CD8-positive, alpha-beta memory T cell (primary cell): ENCODE measurements at places on chromosomes 5 and 9.

GRCh38 chr5:38237681-38238080 lies 20.7 kb upstream of the EGFLAM start:
- DNase-seq = no peak

DNA sequence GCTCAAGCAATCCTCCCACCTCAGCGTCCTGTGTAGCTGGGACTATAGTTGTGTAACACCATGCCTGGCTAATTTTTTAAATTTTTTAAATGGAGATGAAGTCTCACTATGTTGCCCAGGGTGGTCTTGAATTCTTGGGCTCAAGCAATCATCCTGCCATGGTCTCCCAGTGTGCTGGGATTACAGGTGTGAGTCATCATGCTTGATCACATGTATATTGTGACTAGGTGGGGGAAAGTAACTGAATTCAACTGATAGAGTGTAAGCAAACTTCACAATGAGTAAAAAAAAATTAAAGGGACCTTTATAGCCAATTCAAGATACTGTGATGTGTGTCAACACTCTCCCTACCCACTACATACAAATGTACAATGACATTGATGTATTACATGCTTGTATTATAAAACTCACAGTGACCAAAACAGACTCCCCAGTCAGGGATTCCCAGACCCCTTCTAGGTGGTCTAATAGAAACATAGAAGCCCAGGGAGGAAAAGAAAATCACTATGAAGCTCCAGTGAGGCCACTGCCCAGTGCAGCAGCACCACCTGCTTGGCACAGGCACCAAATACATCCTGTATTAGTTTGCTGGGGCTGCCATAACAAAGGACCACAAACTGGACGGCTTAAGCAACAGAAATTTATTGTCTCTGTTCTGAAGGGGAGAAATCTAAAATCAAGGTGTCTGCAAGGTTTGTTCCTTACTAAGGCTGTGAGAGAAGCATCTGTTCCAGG lies 8.8 kb downstream of the PLGRKT start:
- no peak for DNase-seq

- DNase-seq = no peak
Observed at GRCh38 chr9:121055642-121056143, 5.6 kb upstream of the C5 start.

- DNase-seq = no peak
Observed at GRCh38 chr5:127744241-127744640, 41.0 kb downstream of the CCDC192 start.

GRCh38 chr9:92729735-92730155 lies 34.9 kb downstream of the BICD2 start:
- peak; percentile 8 for DNase-seq

GRCh38 chr5:129438322-129438721 lies 21.8 kb upstream of the ADAMTS19 start:
- no peak for DNase-seq

GRCh38 chr9:112338561-112338960 lies 5.1 kb upstream of the PTBP3 start:
- DNase-seq = no peak

- DNase-seq = no peak
Observed at GRCh38 chr5:16418471-16418922, 47.1 kb downstream of the ZNF622 start.

- DNase-seq = no peak
Observed at GRCh38 chr9:38332625-38333024, 59.9 kb upstream of the ALDH1B1 start.

GRCh38 chr5:107184871-107185270 lies 485.9 kb downstream of the EFNA5 start:
- DNase-seq = no peak

DNA sequence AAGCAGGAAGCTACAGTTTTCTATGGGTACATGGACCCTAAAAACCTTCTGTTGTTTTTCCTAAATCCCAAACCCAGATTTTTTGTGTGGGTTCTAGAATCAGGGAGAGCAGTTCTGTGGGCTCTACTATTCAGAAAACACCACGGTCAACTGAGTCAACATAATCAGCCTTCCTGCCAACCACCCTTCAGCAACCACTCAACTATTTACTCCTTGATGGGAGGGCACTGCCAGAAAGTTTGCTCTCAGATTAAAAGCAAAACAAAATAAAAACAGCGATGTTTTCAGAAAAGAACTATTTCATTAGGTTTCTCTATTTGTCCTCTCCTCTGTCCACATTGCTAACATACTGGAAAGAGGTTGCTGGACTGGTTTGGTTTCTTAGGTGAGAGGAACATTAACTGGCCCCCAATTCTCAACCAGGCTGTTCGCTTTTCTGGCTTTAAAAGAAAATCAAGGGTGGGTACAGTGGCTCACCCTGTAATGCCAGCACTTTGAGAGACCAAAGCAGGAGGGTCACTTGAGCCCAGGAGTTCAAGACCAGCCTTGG lies 72.3 kb downstream of the GCNT1 start:
- DNase-seq = no peak

DNA sequence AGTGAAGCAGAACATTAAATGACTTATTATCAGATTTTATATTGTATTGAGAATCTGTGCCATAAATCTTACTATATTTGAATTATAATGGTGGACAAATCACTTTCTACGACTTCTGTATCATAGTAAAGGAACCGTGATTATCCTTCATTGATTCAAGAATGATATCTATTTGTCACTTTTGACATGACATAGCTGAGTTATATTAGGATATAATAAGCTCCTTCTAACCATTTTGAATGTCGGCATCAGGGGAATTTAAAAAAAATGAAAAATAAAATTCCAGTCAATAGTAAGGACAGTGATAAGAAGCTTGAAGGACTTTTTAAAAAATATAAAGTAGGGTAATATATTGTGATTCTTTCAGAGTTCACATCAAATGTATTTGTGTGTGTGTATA lies 338.9 kb upstream of the ACO1 start:
- DNase-seq = no peak

- no peak for DNase-seq
Observed at GRCh38 chr5:170283296-170283695, 14.3 kb downstream of the LCP2 start.

GRCh38 chr5:178278358-178279023 lies 45.9 kb upstream of the PHYKPL start:
- DNase-seq = no peak

DNA sequence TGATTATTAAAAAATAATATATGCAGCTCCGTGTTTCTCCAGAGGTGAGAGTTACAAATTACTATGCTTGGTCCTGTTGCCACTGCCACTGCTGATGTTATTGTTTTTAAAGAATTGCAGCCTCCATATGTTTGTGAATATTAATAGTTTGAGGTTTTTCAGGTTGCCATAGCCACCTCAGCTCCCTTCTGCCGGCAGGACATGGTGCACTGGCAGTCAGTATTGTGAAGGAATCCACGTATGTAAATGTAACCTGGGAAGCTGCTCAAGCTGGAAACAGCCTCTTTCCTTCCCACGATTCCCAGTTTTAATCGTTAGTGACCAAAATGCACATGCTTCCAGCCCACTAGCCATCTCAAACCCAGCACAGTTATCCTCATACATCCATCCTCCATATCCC lies 184.4 kb upstream of the CCNG1 start:
- no peak for DNase-seq

GRCh38 chr9:121369595-121370265 lies at the start of gene STOM:
Gene STOM (minus strand): TSS chr9:121370250. CDS start chr9:121370187, 63 bp downstream.
- peak; percentile 88 for DNase-seq

GRCh38 chr5:59532979-59533729 lies 360.4 kb downstream of the PDE4D start:
- no peak for DNase-seq

DNA sequence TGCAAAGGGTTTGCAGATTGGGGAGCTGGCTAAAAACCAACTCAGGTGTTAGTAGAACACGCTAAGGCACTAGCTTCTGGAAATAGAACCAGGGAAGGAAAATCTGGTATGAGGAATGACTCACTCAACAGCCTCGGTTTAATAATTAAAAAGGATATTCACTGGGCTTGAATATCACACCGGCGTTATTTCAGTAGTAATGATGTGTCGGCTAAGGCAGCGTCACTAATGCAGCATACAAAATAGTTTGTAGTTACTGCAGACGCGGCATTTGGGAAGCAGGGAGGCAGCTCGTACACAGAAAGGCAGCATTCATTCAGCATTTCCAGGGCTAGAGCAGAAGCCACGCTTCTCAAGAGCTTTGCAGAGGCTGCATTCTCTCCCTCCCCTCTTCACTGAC lies 1.7 kb downstream of the ADRA1B start:
- no peak for DNase-seq

DNA sequence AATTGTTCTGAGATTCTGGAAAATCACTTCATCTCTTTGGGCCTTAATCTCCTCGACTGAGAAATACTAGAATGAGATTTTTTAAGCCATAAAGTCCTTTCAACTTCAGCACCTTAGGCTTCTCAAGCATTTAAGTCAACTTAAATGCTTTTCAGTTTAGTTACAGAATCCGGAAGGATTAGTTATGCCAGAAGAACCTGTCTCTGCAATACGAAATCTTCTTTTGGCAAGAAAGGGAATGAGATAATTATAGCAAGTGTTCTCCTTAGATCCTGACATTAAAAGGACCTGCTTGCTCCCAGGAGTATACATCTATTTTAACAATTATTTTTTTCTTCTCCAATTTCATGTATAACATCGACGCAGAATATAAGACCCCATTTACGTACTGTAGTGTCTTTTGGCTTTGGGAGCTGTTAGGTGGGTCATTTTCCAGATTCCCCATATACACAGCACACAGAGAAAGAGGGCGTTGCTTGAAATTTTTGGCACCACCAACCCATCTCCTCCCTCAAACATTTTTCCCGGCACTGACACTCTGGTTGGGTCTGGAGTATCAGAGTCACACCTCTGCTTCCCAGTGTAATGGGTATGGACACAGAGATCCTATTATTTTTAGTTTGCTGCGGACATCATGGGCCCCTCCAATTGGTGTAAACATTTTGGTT lies 43.6 kb upstream of the CLINT1 start:
- DNase-seq = no peak

DNA sequence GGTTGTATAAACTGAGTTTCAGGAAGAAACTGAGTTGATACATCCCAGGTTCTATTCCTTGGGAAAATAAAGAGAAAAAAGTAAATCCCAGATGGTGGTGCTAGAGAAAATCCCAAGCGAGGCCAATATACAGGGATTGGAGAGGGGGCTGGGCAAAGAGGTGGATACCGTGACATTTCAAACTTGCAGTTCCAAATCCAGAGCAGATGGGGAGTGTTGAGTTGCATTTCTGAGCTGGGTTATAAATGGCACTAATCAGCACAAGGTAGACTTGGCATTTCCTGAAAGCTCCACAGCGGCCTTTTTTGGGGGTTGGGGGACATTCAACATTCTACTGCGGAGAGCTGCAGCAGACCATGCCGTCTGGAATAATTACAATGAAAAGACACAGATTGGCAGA lies 224.4 kb downstream of the NXNL2 start:
- DNase-seq = no peak

- DNase-seq = no peak
Observed at GRCh38 chr5:122877518-122877917, 32.1 kb downstream of the SNX24 start.

DNA sequence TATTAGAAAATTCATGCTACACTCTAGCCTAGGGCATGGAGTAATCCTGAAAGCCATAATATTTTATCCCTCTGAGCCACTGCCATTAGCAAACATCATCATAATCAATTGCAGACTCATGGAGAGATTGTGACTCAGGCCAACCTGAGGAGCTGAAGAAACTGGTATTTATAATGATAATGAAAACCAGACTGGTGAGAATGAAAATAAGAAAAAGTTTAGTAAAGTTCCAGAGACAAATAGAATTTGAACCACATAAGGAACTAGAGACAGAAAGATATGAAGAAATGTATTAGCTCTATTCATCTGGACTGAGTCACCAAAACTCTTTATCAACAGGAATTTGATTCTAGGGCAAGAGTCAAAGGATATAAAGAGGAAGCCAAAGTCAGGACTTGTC lies 158.7 kb downstream of the DRD1 start:
- no peak for DNase-seq

- no peak for DNase-seq
Observed at GRCh38 chr5:128667152-128667551, 129.1 kb upstream of the FBN2 start.

DNA sequence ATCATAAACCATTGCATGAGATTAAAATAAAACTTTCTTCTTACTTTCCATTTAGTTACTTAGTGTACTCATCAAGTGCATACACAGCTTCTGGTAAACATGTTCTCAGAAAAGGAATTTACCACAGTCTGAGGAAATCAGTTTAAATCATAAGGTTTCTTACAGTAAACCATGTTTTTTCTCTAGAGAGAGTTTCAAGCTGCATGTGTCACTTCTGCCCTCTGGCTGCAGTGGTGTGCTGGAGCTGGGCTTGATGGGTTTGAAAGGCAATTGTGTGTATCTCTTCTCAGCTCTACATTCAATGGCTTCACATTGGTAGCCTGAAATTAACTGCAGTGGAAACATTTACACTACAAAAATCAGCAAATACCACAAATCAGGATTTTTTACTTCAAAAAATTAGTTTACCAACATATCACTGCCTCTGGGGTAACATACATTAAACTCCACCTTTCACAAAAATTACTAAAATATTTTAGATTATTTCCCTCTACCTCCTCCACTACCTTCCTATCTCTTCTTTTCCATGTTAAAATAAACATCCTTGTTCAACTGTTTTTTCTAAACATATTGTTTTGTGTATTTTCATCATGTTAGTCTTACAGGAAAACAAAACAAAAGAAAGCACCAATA lies 414.3 kb downstream of the ANXA1 start:
- DNase-seq = no peak
